ENCODE measurements at places on chromosomes 6 and 20.

DNA sequence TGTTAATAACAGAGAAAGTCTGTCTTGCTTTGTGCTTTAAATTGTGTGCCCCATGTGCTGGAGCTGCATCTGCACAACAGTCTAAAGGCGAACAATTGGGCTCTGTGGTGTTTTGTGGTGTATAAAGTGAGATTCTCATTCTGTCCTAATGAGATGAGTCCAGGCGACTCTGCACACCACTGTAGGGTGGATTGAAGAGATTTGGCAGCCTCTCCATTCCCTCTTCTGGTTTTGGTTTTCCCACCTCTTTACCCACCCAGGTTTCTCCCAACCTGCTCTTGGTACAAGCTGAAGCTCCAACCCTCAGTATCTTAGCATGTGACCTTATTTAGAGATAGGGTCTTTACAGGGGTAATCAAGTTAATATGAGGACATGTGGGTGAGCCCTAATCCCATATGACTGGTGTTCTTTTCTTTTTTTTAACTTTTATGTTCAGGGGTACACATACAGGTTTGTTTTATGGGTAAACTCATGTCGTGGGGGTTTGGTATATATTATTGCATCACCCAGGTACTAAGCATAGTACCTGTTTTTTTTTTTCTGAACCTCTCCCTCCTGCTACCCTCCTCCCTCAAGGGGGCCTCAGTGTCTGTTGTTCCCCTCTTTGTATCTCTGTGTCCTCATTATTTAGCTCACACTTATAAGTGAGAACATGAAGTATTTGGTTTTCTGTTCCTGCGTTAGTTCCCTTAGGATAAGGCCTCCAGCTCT lies 217.6 kb upstream of the DTNBP1 start:
- no peak for DNase-seq

DNA sequence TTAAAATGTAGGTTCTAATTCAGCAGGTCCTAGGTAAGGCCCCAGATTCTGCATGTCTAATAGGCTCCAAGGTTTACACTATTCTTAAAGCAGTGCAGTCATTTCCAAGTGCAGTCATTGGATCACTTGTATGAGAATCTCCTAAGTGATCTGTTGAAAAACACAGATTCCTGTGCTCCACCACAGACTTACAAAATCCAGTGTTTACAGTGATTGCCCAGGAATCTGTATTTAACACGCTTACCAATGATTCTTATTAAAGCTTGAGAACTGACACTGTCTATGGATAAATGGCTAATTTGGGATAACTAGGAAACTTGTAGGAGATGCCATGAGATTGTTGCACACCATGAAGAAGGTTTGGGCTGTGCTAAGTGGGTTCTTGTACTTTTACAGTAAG lies 104.6 kb upstream of the PLEKHG1 start:
- DNase-seq, result no peak

- no peak for DNase-seq
These were observed 29.1 kb downstream of the RSPO3 start for GRCh38 chr6:127147534-127147933.

GRCh38 chr6:62288562-62288961 lies 2.5 kb upstream of the KHDRBS2 start:
- no peak for DNase-seq

DNA sequence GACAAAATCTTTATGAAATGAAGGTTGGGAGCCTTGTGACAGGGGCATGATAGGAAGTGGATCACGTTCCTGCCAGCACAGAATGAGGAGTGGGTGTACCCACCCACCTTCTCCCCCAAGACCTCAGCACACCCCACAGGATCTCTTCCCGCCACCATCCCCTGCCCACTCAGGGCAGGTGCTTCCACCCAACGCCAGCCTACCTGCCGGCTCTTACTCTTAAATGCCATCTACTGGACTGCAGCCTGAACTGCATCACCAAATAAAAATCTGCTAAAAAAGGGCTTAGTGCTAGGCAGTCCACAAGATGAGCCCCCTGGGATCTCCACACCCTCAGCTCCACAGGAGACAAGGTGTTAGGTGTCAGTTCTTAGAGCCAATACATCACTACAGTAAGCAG lies 20.6 kb downstream of the DTNBP1 start:
- no peak for DNase-seq

DNA sequence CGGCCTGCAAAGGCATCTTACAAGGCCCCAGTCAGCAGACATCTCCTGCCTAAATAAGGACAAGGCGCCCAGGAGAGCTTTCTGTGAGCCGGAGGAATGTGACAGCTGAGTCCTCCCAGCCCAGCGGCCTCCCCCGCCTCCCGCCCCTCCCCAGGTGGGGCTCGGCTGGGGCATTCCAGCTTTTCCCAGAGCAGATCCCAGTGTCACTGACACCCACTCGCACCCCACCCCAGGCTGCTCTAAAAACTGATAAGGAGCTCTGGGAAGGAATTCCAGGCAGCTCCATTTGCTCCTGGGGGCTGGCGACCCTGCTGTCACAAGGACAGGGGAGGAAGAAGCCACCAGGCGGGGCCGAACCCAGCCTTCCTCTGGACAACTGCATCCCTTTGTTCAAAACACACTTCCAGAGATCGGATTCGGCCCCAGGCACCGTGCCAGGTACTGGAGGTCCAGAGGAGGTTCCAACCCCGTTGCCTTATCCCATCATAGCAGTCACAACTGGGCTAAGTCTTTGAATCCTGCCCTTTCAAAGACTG lies 49.7 kb downstream of the JPH2 start:
- DNase-seq, result no peak

Data from NCI-H1417 (cell line).